ENCODE measurements at places on chromosomes 1 and 21. TPM values are rescaled to one million over a fixed set of nuclear protein-coding genes. Genes with fewer than 3 reads are reported as not detected.

The KCNA2 gene
- 0.07 TPM for total RNA-seq

- H3K27me3 ChIP-seq: no peaks in the 10 kb centered on the region
- no peak for DNase-seq
- no peak overlapping the region for H3K4me3 ChIP-seq
- H3K4me1 ChIP-seq: peaks cover 3% of the 10 kb centered on the region
- no peak overlapping the region for H3K27ac ChIP-seq
- peaks cover 47% of the 10 kb centered on the region for H3K36me3 ChIP-seq
These were observed 6.9 kb downstream of the STXBP3 start for GRCh38 chr1:108753363-108753762.

The HRNR gene
- total RNA-seq: not detected

The NCAM2 gene
- total RNA-seq: not detected

The FNBP1L gene
- 0.84 TPM for total RNA-seq

The ETV3L gene
- not detected for total RNA-seq

The CYP4Z1 gene
- total RNA-seq: not detected

The SPRR4 gene
- not detected for total RNA-seq

The RXFP4 gene
- not detected for total RNA-seq

- DNase-seq: no peak
These were observed 190.5 kb downstream of the GABPA start for GRCh38 chr21:25925064-25925800.

GRCh38 chr1:45205011-45205909, 1.1 kb downstream of the ZSWIM5 start:
- H3K4me3 ChIP-seq: peak overlapping the region; percentile 24
- H3K27me3 ChIP-seq: peaks cover 3% of the 10 kb centered on the region
- peak overlapping the region; percentile 21 for H3K27ac ChIP-seq
- no peaks in the 10 kb centered on the region for H3K36me3 ChIP-seq
- H3K4me1 ChIP-seq: peaks cover 17% of the 10 kb centered on the region

- H3K4me1 ChIP-seq: peaks cover 11% of the 10 kb centered on the region
- peaks cover 32% of the 10 kb centered on the region for H3K27me3 ChIP-seq
- no peak within 1 kb of the TSS for H3K27ac ChIP-seq
These were observed at the start of gene ZBTB8A for GRCh38 chr1:32538887-32539583. Gene ZBTB8A (plus strand): TSS chr1:32539427. CDS start chr1:32592932, 53,505 bp downstream.

GRCh38 chr21:42233067-42233961, 14.4 kb downstream of the ABCG1 start:
- H3K27ac ChIP-seq: peak overlapping the region; percentile 89
- no peaks in the 10 kb centered on the region for H3K27me3 ChIP-seq
- no peaks in the 10 kb centered on the region for H3K36me3 ChIP-seq
- peaks cover 92% of the 10 kb centered on the region for H3K4me1 ChIP-seq
- H3K4me3 ChIP-seq: no peak overlapping the region
- peak; percentile 76 for DNase-seq

GRCh38 chr1:77545970-77546369, 136.5 kb downstream of the ZZZ3 start:
- no peak overlapping the region for H3K4me3 ChIP-seq
- no peaks in the 10 kb centered on the region for H3K4me1 ChIP-seq
- H3K27me3 ChIP-seq: no peaks in the 10 kb centered on the region
- no peak overlapping the region for H3K27ac ChIP-seq
- H3K36me3 ChIP-seq: no peaks in the 10 kb centered on the region

DNA sequence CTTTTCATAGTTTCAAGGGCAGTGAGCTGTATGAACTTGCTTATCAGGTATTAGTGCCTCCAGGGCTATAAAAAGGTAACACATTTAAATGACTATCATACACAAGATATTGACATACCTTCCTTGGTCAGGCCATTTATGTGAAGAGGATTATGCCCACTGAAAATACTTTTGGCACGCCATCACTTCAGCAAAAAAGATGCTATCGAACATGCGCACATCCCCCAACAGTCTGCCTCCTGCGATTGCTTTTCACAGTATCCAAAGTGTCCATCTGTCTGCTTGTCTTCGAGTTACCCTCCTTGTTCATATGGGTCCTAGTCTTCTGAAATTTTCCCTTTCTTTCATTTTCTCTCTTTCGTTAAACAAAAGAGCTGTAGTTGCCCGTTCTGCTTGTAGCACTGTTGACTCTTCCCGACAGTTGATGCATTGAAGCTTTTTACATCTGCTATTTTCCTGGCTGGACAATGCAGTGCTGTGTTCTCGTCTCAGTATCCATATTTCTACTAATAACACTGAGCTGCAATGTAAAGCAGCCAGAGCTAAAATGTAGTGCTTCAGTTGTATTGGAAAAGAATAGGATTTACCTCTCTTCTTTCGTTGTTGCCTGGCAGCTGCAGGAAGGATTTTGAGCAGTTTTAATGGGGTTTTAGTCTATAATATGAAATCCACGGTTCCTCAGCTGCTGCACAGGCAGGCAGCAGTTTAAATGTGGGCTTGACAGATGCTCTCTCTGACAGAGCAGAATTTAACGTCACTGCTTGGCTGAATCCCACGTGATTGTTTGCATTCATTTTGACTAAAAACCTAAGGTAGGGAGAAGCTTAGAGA, at the start of gene B3GALT2:
Gene B3GALT2 (minus strand): TSS at position 713 of the 831 bp plus-strand sequence. CDS start 5,051 bp downstream, outside the sequence.
- H3K36me3 ChIP-seq: no peaks in the 10 kb centered on the region
- peak within 1 kb of the TSS; percentile 26 for H3K4me3 ChIP-seq
- peak within 1 kb of the TSS; percentile 57 for H3K27ac ChIP-seq
- H3K4me1 ChIP-seq: peaks cover 3% of the 10 kb centered on the region
- no peaks in the 10 kb centered on the region for H3K27me3 ChIP-seq
- DNase-seq: peak; percentile 51

DNA sequence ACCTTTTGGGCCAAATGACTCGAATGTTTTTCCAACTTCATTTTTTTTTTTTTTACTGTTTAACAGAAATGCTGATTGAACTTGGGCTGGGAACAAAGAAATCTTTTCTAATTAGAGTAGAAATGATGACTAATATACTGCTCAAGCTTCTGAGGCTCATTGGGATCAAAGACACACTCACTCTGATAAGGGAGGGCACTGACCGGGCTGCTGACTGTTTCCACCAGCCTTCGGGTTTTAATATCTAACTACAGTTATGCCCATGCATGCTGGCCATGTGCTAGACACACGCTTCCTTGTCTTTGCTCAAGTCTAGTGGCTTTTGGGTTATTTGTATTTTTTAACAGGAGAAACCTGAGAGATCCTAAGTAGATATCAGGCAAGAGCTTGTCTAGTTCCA, 16.8 kb downstream of the ZBTB18 start:
- no peak for DNase-seq
- no peak overlapping the region for H3K27ac ChIP-seq
- H3K36me3 ChIP-seq: no peaks in the 10 kb centered on the region
- H3K27me3 ChIP-seq: no peaks in the 10 kb centered on the region
- H3K4me3 ChIP-seq: no peak overlapping the region

- H3K4me3 ChIP-seq: no peak overlapping the region
- no peaks in the 10 kb centered on the region for H3K27me3 ChIP-seq
- peaks cover 3% of the 10 kb centered on the region for H3K36me3 ChIP-seq
- no peak overlapping the region for H3K27ac ChIP-seq
- no peak for DNase-seq
These were observed 14.1 kb downstream of the SYNJ1 start for GRCh38 chr21:32713726-32714125.

- no peaks in the 10 kb centered on the region for H3K36me3 ChIP-seq
- no peak overlapping the region for H3K4me3 ChIP-seq
- no peaks in the 10 kb centered on the region for H3K4me1 ChIP-seq
- DNase-seq: no peak
- no peak overlapping the region for H3K27ac ChIP-seq
- no peaks in the 10 kb centered on the region for H3K27me3 ChIP-seq
These were observed 36.9 kb upstream of the BACH1 start for GRCh38 chr21:29261555-29262540.

DNA sequence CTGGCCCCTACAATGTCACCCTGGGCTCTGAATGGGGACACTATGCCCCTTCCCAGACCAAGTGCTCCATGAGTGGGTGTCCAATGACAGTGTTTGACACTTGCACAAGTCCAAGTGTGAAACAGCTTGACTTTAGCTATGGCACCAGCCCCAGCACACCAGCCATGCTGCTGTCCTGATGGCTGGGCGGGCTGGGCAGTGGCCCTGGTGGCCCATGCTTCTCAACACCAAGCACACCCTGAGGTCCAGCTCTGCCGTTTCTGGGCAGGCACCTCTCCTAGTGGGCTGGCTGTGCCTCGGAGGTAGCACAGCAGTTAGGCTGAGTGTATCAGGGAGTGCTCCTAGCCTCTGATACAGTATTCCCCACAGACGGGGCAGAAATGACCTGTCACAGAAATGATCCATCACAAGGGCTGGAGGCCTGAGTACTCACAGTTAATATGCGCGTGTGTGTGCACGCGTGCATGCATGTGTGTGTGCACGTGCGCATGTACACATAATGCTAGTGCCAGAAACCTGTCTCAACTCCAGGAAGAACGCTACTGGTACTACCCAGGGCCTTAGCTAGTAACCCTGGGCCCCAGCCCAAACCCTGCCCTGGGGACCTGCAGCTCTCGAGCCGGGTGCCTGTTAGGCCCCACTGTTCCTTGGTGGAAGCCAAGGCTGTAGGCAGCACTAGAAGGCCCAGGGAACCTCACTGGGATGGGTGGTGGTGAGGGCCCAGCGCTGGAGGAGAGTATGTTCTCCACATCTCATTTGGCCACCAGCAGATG, 134.0 kb downstream of the DMRTB1 start:
- H3K4me1 ChIP-seq: no peaks in the 10 kb centered on the region
- DNase-seq: no peak
- no peak overlapping the region for H3K27ac ChIP-seq
- no peaks in the 10 kb centered on the region for H3K36me3 ChIP-seq

- no peak for DNase-seq
- H3K4me3 ChIP-seq: no peak overlapping the region
- no peaks in the 10 kb centered on the region for H3K36me3 ChIP-seq
- H3K27ac ChIP-seq: no peak overlapping the region
- no peaks in the 10 kb centered on the region for H3K27me3 ChIP-seq
These were observed 64.2 kb downstream of the PGBD5 start for GRCh38 chr1:230361941-230362340.

- H3K27me3 ChIP-seq: no peaks in the 10 kb centered on the region
- H3K36me3 ChIP-seq: peaks cover 67% of the 10 kb centered on the region
- peak overlapping the region; percentile 79 for H3K4me3 ChIP-seq
- peak overlapping the region; percentile 8 for H3K27ac ChIP-seq
- DNase-seq: no peak
- H3K4me1 ChIP-seq: peaks cover 50% of the 10 kb centered on the region
These were observed 3.7 kb downstream of the MCL1 start for GRCh38 chr1:150575518-150576366.

- peaks cover 5% of the 10 kb centered on the region for H3K4me1 ChIP-seq
- H3K4me3 ChIP-seq: no peak overlapping the region
- H3K27ac ChIP-seq: no peak overlapping the region
- H3K36me3 ChIP-seq: no peaks in the 10 kb centered on the region
- H3K27me3 ChIP-seq: no peaks in the 10 kb centered on the region
These were observed 7.2 kb downstream of the CD5L start for GRCh38 chr1:157834430-157834829.

The GBP5 gene
- 191 TPM for total RNA-seq

The MCOLN2 gene
- 23.9 TPM for total RNA-seq

DNA sequence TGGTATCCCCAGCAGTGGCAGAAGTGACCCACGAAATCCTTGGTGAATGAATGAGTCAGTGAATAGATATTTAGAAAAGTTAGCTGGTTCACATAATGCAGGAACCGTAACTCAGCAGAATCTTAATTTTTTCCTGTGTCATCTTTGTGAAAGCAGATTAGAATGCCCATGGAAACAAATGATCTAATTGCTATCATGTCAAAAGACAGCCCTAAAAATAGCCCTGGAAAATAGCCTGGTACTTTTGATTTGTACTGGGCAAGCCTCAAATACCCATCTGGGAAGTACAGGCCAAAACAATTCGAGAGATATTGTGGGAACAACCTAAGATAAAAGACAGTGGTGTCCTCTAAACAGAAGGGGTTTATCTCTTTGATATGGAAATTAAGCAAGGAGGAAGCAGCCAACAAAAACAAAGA, 21.1 kb downstream of the FYB2 start:
- no peak overlapping the region for H3K4me3 ChIP-seq
- no peaks in the 10 kb centered on the region for H3K36me3 ChIP-seq
- no peak overlapping the region for H3K27ac ChIP-seq
- no peaks in the 10 kb centered on the region for H3K4me1 ChIP-seq
- DNase-seq: no peak
- H3K27me3 ChIP-seq: no peaks in the 10 kb centered on the region

The SYT14 gene
- total RNA-seq: not detected

DNA sequence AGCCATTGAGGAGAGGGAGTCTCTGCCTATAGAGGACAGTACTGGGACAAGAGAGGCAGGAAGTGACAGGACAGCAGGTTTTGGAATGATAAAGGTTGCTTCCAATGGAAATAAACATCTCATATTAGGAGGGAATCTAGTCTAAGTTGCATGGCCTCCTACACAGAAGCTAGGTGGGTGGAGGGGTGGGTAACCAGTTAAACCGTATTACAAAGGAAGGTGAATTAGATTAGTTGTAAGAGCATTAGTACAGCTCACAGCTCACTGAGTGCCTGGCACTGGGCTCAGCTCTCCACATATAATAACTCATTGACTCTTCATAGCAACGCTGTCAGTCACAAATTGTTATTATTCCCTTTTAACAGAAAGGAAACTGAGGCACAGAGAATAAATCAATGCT, 468.1 kb downstream of the PTPRU start:
- no peak overlapping the region for H3K27ac ChIP-seq
- H3K27me3 ChIP-seq: no peaks in the 10 kb centered on the region

The GPR25 gene
- 2.1 TPM for total RNA-seq

DNA sequence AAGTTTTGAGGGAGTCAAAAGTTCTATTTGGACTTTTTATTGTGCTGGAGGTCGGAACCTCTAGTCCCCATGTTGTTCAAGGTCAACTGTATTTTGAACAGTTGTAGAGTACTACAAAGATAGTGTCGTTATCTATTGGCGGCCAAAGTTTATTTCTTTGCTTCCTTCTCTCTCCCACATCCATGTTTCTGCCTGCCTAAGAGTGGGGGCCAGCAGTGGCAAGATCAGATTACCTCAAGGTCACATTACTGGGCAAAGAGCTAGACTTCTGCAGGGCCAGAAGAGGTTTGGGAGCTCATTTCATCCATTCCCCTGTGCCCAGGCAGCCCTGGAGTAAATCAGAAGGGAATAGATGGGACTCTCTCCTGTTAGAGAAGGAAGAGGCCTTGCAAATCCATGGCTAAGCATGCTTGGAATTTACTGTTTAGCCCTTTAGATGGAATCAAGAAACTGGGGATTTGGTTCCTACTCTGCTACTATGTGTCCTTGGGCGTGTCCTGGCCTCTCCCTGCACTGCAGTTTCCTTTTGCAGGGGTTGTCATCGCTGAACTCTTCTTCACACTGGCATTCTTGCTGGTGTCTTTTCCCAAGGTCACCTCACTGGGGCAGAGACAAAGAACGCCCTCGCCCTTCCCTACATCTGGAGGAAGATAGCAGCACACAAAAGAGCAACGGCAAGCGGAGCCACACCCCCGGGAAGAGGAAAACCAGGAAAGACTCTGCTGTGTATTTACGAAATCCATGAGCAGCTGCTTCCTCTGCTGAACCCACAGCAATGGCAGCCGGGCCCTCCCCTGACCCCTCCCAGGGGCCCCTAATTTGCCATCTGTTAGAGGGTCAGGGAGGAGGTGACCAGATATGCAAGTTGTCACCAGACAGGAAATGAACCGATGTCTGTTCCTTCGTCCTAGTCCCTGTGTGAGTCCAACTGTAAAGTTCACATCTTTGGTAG, 73.3 kb downstream of the PLPP3 start:
- no peak for DNase-seq
- H3K4me1 ChIP-seq: no peaks in the 10 kb centered on the region
- no peak overlapping the region for H3K4me3 ChIP-seq
- H3K27me3 ChIP-seq: no peaks in the 10 kb centered on the region
- H3K27ac ChIP-seq: no peak overlapping the region
- H3K36me3 ChIP-seq: no peaks in the 10 kb centered on the region

Measured in natural killer cell (primary cell).